ENCODE measurements at places on chromosomes 2 and 18. TPM values are rescaled to one million over a fixed set of nuclear protein-coding genes. Genes with fewer than 3 reads are reported as not detected.

GRCh38 chr2:147863835-147864234 lies 19.0 kb downstream of the ACVR2A start:
- DNase-seq: peak; percentile 28

DNA sequence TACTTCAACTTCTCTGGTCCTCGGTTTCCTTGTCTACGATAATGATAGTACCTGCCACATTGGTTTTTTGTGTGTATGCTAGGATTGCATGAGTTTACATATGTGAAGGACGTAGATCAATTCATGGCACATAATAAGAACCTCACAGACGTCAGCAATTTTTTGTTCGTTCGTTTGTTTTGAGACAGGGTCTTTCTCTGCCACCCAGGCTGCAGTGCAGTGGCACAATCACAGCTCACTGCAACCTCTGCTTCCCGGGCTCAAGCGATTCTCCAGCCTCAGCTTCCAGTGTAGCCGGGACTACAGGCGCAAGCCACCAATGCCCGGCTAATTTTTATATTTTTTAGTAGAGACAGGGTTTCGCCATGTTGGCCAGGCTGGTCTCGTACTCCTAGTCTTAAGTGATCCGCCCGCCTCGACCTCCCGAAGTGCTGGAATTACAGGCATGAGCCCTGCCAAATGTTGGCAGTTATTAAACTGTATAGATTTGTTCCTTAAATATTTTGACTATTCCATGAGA lies 756 bp upstream of the SLC35F5 start:
- no peak for DNase-seq

- DNase-seq: no peak
Observed at GRCh38 chr18:39033312-39033711, 1467.7 kb upstream of the CELF4 start.

GRCh38 chr2:213057977-213058376 lies 93.4 kb downstream of the IKZF2 start:
- no peak for DNase-seq

GRCh38 chr18:55048892-55049291 lies 89.6 kb upstream of the CCDC68 start:
- DNase-seq: peak; percentile 83

Gene CD207
- not detected for polyA plus RNA-seq

DNA sequence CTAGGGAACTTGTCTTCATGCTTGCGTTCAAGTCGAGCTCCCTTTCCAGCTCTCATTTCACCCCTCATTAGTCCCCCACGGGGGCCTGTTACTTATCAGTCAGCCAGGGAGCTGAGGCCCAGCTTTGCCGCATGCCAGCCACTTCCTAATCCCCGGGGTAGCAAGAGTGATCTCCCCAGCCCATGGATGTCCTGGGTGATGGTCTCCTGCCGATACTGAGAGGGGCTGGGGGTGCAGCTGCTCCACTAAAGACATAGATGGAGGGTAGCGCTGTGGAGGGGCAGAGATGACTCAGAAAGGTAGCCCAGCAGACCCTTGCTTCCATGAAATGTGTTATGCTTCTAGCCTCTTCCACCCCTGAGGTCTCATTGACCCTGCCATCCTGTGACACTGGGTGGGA lies 314.0 kb upstream of the EPAS1 start:
- DNase-seq: no peak

Gene BMP10
- not detected for polyA plus RNA-seq

GRCh38 chr18:28657961-28658360 lies 481.0 kb upstream of the CDH2 start:
- peak; percentile 25 for DNase-seq

Gene ADRA2B
- not detected for polyA plus RNA-seq

DNA sequence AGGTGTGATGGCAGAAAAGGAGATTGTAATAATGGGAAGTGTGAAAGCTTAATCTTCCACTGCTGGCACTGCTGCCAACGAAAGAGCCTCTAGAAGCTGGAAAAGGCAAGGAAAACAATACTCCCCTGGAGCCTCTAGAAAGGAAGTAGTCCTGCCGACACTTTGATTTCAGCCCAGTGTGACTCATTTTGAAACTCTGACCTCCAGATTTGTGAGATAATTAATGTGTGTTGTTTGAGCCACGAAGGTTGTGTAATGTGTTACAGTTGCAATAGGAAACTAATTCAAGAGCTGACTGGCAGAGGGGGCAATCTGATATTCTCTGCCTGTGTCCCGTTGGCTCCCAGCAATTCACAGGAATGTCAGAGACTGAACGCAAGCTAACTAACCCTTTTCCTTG lies 219.2 kb upstream of the UBE2E3 start:
- peak; percentile 59 for DNase-seq

Gene ALK
- not detected for polyA plus RNA-seq

DNA sequence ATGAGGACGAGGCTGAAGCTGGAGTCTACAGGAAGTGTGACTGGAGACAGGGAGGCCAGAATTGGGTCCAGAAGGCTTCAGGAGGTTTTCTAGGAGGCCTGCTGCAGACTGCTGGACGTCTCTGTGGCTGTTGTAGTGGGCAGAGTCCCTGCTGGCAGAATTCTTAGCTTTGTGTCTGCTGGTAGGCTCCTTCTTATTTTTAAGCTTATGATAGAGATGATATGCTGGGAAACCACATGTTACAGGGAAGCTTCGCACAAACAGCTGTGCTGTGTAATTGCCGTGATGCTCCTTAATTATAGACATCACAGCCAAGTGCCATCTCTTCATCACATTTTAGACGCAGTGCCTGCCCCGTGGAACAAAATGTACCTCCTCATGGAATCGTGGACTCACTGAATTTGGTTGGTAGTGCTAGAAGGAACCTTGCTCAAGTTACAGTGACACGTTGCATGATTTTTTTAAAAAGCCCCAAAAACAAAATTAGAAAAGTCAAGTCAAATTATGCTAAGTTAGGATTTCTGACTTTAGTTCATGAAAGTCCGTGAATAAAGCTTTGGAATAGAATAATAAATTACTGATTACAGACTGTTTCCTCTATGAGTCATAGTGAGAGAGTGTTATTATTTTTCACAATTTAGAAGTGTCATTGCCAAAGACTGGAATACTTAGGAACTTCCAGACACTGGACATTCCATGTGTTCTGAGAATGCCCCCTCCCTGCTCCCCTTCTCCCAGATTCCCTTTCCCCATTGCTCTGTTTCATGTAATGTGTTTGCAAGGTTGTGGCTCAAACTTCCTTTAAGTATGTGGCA lies 144.1 kb downstream of the FHOD3 start:
- DNase-seq: peak; percentile 79

DNA sequence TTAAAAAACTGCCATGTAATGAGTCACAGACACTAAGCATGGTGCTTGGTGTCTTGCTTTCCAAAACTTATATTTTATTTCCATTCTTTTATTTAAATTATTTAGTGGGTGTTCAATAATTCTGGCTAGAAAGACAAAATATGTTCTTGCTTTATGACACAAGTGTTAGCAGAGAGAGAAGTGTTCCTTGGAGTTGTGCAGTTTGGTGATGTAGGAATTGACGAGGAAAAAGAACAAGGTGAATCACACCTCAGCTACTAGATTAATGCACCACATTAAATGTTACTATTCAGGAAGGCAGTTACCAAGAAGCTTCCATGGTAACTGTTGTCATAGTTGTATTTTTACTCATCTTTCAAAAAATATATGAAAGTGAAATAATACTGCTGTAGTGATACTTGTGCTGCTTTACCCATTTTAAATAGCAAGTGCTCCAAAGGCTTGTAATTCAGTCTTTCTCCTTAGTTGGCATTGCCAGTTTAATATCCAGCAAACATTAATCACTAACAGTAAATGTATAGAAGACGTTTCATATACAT lies 28.3 kb downstream of the ADAM23 start:
- DNase-seq: no peak

DNA sequence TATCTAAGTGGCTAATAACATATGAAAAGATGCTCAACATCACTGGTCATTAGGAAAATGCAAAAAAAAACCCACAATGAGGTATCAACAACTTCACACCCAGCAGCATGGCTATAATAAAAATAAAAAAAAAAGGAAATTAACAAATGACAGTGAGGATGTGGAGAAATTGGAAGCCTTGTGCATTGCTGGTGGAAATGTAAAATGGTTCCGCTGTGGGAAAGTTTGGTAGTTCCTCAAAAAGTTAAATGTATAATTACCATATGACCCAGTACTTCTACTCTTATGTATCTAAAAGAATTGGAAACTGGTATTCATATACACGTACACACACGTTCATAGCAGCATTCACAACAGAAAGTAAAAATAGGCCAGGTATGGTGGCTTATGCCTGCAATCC lies 15.5 kb upstream of the CACNB4 start:
- no peak for DNase-seq

GRCh38 chr2:43327119-43327518 lies 100.7 kb upstream of the ZFP36L2 start:
- no peak for DNase-seq

Gene PLA2R1
- polyA plus RNA-seq: 8.9 TPM

- DNase-seq: no peak
Observed at GRCh38 chr2:97863829-97864228, 131.9 kb downstream of the TMEM131 start.

DNA sequence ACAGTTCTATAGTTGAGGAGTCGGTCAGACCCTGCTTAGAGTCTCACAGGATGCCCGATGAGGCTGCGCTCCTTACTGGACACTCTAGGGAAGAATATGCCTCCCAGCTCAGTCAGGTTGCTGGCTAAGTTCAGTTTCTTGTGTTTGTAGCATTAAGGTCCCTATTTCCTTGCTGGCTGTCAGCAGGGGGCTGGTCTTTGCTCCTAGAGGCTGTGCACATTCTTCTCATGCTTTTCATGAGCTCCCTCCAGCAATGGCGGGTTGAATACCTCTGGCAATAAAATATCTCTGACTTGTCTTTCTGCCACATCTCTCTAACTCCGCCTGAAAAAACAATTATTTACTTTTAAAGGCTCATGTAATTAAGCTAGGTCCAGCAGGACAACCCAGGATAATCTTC lies 79.4 kb upstream of the DNAJC10 start:
- DNase-seq: no peak

DNA sequence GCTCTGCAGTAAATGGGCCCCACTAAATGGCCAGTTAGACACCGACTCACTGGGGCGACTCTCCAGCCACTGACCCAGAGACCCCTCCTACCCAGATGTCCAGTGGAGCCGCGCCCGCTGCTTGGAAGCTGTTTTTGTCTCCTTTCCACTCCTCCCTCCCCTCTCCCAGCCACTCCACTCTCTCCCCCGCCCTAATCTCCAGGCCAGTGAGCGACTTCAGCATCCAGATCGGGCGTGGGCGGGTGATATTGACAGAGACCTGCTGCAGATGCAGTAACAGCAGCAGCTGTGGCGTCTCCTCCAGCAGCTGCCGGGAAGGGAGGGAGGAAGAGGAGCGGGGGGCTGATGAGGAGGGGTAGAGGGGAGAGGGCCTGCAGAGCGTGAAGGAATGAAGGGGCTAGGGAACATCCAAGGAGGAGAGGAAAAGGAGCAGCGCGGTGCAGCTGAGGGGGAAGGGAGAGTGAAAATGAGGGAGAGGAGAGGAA lies at the start of gene SCN7A:
SCN7A (minus strand) TSS at position 110 of the 485 bp plus-strand sequence. CDS start 16,553 bp downstream, outside the sequence.
- peak; percentile 64 for DNase-seq

DNA sequence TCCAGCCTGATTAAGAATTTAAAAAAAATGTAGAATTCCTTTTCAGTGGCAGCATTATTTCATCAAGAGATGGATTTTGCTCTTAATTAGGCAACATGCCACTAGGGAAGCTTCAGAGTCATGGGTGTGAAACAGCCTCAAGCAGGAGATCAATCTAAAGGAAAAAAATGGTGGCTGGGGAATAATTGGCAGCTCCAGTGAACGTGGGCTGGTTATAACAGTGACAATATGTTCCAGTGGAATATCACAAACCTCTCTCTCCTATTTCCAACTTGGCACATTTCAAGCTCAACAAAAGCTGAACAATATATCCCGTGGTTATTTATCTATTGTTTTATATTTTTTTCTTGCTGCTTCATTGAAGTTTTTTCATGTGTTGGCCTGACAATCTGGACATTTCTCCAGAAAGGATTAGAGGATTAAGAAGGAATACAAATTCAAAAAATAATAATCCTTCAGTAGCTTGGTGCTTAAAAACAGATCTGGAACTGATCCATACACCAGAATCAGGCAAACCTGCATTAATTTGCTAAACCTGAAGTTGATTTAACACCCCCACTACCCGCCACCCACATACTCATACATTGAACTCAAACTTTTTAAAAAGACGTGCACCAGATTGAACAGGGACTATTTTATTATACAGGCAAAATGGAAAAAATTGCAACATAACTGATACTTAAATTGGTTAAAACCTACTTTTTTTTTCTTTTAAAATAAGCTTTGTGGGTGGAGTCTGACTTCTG lies 255.9 kb upstream of the SPRED2 start:
- no peak for DNase-seq

Gene KIF3C
- 7.0 TPM for polyA plus RNA-seq

Gene SLC14A1
- 0.53 TPM for polyA plus RNA-seq

Gene ANKRD30BL
- polyA plus RNA-seq: not detected

DNA sequence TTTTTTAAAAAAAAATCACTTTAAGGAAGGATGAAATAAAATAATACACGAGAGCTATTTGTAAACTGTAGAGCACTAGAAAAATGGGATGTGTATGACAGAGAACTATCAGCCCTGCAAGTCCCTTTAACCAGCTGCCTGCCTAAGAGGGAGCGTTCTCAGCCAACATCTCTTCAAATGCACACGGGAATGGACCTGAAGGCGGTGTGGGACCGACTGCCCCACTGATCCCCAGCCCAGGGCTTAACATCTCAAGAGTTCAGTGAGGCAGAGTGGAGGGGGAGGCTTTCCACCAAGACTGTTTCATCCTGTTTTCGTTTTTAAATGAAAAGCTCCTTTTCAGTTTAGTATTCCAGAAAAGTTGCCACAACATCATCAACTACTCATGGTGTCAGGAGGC lies 2.2 kb downstream of the INPP4A start:
- DNase-seq: no peak

DNA sequence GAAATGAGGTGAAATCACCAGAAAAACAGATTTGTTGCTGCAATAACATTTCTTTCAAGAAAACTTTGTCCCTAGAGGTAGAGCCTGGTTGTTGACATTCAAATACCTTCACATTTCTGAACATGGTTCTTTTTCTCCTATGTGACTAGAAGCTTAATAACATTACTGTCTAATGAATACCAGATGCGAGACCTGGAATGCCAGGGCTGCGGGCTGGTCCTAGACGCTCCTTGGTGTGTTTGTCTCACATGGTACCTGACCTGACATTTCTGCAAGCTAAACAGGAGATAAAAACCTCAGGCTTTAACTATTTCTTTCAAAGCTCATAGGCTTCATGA lies 38.5 kb downstream of the ACKR3 start:
- DNase-seq: peak; percentile 55

Gene ZFP36L2
- 71.7 TPM for polyA plus RNA-seq

GRCh38 chr2:37825586-37825985 lies 99.5 kb upstream of the RMDN2 start:
- DNase-seq: no peak

- DNase-seq: no peak
Observed at GRCh38 chr2:128401680-128402079, 83.0 kb upstream of the HS6ST1 start.

- DNase-seq: no peak
Observed at GRCh38 chr2:38123911-38124310, 48.0 kb upstream of the CYP1B1 start.
